ENCODE measurements at places on chromosomes 6 and 20.

GRCh38 chr6:137601471-137601870, 107.3 kb upstream of the OLIG3 start:
- no peak for DNase-seq

DNA sequence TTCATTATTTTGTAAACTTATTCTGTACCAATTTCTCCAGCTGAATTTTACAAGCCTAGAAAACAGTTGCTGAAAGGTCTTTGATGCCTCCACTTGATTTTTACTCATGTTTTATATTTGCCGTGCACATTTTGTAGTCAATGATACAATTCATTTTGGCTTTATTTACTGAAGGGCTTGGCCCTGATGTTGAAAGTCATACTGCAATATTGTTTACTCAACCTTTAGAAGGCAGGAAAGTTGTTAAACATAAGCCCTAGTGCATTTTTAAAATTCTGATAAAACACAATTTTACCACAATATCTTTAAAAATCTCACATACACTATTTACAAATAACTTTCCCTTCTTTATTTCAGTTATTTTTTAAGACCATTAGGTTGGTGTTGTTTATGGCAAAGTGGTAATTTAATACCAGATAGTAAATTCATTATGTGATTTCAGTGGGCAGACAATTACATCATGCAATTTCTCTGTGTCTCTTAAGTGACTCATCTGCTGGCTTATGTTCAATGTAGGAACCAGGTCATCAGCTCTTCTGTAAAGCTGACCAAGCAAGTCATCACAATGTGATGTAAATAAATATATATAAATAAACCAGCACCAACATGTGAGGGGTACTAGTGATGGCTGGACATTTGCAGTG, 121.1 kb upstream of the SLC35B3 start:
- peak; percentile 3 for DNase-seq

DNA sequence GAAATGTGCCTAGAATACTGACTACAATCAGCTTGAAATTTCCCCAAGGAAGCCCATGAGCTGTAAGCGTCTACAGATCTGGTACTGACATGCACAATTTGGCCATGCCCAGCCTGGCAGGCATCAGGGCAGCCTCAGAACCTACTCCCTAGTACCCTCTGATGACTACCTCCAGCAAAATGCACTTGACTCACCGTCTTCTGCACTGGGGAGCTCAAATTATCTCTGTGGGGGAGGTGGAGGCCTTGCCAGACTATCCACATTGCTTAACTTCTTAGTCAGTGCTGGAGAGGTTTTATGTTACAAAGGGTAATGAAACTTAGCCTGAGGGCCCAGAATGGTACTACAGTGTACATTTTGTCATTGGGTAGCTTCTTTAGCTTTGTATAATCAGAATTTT, 126.0 kb upstream of the ADGRF1 start:
- DNase-seq, result peak; percentile 85

DNA sequence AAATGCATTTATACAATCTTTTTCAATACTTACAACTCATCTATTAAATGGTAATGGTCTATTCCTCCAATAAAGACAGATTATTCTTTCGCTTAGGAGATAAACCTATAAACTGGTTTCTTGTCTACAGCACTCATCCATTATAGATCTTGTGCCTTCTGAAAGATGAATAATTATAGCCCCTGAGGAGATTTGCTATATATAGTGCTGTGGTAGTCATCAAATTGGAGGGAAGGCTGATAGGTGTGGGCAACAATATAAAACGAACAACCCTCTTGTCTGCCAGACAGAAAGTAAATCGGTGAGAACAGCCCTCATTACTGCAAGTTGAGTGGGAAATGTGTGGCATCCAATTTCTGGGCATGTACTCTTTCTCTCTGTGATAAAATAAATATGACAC, 292.5 kb upstream of the CNR1 start:
- no peak for DNase-seq

GRCh38 chr6:128516514-128516898, 3.9 kb downstream of the PTPRK start:
- DNase-seq, result no peak

GRCh38 chr20:18988701-18989100, 175.1 kb downstream of the SCP2D1 start:
- DNase-seq, result no peak

DNA sequence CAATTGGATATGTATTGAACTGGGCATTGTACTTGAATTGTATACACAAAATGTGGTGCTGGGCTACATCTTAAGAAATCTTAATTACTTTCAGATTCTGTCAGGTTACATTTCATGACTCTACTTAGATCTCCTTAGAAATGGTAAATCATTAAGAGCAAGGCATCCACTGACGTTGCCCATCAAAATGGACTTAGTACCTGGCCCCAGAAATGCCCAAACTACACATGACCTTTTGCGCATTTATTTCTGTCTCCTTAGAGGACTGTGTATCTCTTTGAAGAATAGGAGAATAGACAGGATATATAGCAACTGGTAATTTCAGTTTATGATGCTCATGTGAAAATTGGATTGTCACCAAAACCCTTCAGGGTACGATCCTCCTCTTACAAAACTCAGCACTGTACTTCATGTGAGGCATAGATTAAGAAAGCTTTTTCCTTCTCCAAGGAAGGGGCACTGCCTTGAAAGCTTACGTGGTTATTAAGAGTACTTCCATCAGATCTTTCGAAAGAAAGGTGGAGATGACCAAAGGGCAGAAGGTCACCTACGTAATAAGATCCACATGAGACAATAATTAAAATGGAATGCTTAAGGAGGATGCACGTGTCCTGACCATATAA, 61.4 kb upstream of the BMP2 start:
- no peak for DNase-seq

Data from HFF-Myc (cell line).